ENCODE measurements at places on chromosomes 1 and 21.

- DNase-seq, result no peak
Observed at GRCh38 chr1:160676869-160677597, 30.2 kb upstream of the SLAMF1 start.

GRCh38 chr1:229636042-229636441, 10.0 kb downstream of the URB2 start:
- DNase-seq, result no peak

- no peak for DNase-seq
Observed at GRCh38 chr1:151668090-151668489, 48.5 kb downstream of the CELF3 start.

- DNase-seq, result no peak
Observed at GRCh38 chr1:226474041-226474440, 66.1 kb upstream of the PARP1 start.

DNA sequence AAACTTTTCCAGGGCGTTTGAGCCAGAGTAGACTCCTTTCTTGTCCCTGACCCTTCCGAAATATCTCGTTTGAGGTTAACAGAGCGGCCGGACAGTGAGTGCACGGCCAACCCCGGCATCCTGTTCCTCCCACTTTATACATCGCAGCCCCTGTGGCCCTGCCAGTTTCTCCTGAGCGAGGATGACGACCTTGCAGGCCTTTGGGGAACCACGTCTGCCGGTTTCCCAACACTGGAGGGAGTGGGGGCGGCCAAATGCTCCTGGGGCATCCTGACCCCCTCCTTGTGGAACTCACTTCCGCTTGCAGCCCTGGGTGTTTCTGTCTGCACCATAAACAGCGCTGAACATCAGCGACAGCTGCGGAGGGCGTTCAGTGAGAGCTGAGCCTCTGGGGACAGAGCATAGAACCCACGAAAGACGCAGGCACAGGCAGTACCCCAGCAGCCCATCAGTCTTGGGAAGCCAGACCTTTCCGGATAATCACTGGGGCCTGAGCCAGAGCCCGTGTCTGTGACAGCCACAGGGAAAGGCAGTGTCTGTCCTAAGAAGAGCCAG, 4.8 kb upstream of the KCNAB2 start:
- no peak for DNase-seq

- no peak for DNase-seq
Observed at GRCh38 chr21:37393030-37393429, 26.5 kb downstream of the DYRK1A start.

GRCh38 chr1:102546251-102546650, 549.5 kb upstream of the OLFM3 start:
- DNase-seq, result no peak

DNA sequence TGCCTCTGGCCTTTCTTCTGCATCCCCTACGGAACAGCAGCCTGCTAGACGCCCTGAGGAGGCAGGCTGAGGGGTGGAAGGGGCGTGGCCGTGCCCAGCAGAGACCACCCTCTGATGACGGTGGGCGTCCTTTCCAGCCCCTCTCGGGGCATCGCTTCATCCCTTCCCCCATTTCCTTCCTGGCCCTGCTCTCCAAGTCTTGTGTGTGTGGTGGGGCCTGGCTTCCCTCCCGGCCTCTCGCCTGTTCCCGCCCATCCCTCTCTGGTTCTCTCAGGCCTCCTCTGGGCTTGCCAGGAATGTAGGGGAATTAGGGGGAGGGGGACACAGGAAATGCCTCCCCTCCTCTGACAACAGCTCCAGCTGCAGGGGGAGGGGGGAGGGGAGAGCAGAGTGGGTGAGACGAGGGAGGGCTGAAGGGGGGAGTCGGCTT, 51.1 kb downstream of the SKI start:
- peak; percentile 93 for DNase-seq

DNA sequence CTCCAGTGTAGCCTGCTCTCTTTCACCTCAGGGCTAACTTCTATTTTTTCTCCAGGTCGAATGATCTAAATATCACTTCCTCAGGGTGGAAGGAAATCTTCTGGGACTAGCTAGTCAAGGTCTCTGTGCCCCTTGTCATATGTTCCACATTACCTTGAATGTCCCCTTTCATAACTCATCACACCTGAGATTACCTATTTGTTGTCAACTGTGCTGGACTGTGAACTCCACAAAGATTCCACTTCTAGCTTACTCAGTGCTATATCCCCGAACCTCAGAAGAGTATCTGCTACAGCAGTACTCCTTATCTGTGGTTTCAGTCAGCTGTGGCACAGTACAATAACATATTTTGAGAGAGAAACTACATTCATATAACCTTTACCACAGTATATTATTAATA, 14.6 kb upstream of the SYNJ1 start:
- no peak for DNase-seq

Measured in common myeloid progenitor, CD34-positive (primary cell).